Dermis microvascular lymphatic vessel endothelial cell (primary cell): ENCODE measurements at places on chromosomes 4 and X.

DNA sequence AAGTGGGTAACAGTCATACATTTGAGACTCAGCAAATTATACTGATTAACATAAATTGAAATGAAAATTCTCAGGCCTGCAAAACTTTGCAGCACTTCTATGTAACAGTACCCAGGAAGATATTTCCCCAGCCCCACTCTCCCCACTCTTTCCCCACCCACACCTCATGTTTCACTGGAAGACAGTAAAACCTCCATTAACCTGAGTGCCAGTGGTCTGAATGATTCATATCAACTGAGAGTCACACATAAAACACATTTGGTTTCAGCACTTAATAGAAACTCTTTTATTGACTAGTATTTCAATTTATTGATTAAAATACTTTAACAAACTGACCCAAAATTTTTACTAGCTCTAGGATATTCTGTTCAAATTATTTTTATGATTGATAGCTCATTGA, 6.9 kb downstream of the CXCL6 start:
- no peak for DNase-seq

DNA sequence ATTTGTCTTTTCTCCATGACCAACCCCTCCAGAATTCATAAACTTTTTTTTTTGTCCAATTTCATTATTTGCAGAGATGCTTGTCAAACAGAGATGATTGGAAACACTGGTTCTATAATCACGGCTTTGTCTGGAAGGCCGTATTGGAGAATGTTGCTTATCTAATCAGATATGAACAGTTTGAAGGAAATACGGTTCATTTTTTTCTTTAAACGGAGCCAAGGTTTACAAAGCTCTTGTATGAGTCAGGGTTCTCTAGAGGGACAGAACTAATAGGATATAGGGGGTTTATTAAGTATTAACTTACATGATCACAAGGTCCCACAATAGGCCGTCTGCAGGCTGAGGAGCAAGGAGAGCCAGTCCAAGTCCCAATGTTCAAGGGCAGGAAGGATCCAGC, 1415.8 kb downstream of the C4orf33 start:
- DNase-seq, result no peak

DNA sequence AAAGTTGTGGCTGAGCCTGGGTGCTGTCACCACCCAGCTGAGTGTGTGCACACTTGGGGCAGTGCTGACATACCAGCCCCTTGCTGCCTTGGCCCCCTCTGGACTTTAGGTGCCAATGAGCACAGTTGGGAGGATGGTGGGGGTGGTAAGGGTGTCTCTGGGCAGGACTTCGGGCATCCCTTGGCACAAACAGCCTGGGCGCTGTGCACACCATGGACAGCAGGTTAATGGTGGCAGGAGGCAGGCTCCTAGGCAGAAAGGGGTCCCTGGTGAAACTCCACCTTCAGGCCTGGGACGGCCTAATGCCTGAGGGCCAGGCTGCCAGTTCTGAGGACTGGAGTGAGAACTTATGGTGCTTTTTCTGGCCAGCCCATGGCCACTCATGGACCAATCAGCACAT, 32.4 kb upstream of the TEX13C start:
- DNase-seq, result no peak

GRCh38 chr4:142404191-142404611, 441.9 kb downstream of the INPP4B start:
- DNase-seq, result peak; percentile 82

DNA sequence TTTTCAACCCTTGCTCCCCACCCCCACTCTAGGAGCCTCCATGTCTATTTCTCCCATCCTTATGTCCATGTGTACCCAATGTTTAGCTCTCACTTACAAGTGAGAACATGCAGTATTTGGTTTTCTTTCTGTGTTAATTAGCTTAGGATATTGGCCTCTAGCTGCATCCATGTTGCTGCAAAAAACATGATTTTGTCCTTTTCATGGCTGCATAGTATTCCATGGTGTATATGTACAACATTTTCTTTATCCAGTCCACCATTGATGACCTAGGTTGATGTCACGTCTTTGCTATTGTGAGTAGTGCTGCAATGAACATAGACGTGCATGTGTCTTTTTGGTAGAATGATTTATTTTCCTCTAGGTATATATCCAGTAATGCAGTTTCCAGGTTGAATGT, 472.8 kb downstream of the ZNF674 start:
- no peak for DNase-seq
